ENCODE measurements at places on chromosomes 16 and 17. TPM values are rescaled to one million over a fixed set of nuclear protein-coding genes. Genes with fewer than 3 reads are reported as not detected.

The FAM20A gene
- 3.9 TPM for total RNA-seq

The SLC4A1 gene
- total RNA-seq: under 0.01 TPM

DNA sequence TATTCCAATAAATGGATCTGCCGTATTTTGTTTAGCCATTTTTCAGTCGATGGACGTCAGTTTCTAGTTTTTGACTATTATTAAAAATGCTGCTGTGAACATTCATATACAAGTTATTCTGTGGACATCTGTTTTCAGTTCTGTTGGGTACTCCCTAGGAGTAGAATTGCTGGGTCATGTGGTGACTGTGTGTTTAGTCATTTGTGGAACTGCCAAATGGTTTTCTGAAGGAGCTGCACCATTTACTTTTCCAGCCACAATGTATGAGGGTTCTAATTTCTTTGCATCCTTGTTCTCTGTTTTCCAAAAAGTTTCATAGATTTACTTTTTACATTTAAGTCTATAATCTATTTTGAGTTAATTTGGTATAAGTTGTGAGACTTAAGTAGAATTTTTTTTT is 29.5 kb downstream of the CYLD start:
- no peak for DNase-seq

DNA sequence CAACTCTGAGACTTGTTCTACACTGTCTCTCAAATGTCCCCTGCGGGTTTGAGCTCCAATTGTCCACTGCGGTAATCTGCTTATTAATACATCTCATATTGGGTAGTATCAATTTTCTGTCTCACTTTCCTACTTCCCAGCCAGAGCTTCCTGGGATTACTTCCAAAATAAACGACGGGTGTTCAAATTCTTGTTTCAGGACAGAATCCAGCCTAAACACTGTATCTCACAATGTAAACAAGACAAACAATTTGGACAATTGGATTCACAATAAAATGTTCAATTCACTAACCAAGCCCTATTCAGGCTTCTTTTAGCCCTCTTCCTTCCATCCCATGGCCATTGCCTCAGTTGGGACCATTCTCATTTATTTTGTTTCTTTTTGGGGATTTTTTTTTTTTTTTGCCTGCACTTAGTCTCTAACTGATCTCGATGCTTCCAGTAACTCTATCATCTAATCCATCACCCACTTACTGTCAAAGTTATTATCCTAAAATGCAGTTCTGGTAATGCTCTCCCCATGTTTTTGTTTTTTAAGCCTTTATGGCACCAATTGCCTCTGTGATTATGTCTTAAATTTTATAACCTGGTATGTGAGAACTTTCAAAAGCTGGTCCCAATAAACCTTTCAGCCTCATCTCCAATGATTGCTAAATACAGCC is 2.0 kb upstream of the VAT1L start:
- no peak for DNase-seq

DNA sequence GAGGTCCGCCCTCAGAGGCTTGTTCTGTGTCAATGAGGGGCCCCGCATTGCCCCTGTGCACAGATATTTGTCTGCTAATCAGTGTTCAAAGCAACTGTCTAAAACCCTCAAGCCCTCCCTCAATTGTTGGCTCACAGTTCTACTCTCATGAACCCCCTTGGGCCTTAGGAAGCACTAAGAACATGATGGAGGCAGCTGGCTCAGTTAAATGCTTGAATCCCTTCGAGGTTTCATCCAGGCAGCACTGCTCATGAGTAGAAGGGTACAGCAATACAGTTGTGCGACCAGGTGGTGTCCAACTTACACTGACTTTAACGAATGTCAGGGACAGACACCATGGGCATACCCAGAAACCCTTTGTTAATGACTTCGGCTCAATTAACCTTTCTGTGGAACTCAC is 89.2 kb upstream of the WSCD1 start:
- no peak for DNase-seq

- peak; percentile 69 for DNase-seq
Measured at GRCh38 chr17:82244413-82245133, 15.7 kb downstream of the SLC16A3 start.

Measured in sigmoid colon (tissue), 7 donors.